ENCODE measurements at places on chromosomes 6 and 20.

DNA sequence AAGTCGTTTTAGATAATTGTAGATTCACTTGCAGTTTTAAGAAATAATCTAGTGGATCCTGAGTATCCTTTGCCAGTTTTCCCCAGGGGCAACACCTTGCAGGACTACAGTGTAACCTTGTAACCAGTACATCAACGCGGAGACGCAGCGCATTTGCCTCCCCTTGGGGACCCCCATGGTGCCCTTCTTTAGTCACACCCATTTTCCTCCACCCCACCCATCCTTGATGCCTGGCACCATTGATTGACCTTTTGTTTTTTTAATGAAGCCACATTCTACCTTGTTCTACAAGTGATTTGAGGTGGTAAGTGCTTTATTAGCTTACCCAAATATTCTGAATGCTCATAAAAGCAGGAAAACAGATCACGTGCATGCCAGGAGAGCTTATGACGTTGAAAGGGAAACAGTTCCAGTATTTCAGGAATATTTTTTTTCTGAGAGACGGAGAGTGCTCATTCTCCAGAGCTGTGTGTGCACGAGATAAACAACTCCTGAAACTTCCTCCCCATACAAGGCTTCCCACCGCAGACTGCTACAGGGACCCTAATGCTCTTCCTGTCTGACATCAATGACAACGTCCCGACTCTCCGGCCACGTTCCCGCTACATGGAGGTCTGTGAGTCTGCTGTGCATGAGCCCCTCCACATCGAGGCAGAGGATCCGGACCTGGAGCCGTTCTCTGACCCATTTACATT lies 35.7 kb downstream of the CDH26 start:
- DNase-seq = no peak

DNA sequence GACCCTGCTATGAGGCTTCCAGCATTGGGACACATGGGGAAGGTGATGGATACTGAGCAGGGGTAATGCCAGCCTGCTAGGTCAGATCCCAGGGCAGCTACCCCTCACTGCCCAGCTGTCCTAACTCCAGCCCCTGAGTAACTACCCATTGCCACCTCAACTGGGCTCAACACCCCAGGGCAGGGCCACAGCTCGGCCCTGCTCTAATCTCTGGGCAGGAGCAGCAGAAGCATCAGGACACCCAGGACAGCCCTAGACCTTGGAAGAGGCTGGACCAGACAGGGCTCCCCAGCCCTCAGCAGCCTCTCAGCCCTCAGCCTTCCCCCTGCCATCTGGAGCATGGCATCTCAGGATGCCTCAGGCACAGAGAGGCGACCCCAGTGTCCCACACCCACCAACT lies 67.4 kb upstream of the TOP1 start:
- no peak for DNase-seq

- no peak for DNase-seq
Observed at GRCh38 chr20:24147961-24148360, 159.4 kb upstream of the GGTLC1 start.

GRCh38 chr20:34771680-34772081 lies 53.8 kb downstream of the NCOA6 start:
- no peak for DNase-seq

GRCh38 chr6:28683945-28684538 lies 158.4 kb downstream of the GPX5 start:
- DNase-seq = peak; percentile 22

GRCh38 chr20:19256085-19256484 lies 43.6 kb downstream of the SLC24A3 start:
- no peak for DNase-seq

GRCh38 chr6:6969761-6970223 lies 138.0 kb upstream of the RREB1 start:
- no peak for DNase-seq

- DNase-seq = no peak
Observed at GRCh38 chr6:1860756-1861348, 251.1 kb downstream of the FOXC1 start.

DNA sequence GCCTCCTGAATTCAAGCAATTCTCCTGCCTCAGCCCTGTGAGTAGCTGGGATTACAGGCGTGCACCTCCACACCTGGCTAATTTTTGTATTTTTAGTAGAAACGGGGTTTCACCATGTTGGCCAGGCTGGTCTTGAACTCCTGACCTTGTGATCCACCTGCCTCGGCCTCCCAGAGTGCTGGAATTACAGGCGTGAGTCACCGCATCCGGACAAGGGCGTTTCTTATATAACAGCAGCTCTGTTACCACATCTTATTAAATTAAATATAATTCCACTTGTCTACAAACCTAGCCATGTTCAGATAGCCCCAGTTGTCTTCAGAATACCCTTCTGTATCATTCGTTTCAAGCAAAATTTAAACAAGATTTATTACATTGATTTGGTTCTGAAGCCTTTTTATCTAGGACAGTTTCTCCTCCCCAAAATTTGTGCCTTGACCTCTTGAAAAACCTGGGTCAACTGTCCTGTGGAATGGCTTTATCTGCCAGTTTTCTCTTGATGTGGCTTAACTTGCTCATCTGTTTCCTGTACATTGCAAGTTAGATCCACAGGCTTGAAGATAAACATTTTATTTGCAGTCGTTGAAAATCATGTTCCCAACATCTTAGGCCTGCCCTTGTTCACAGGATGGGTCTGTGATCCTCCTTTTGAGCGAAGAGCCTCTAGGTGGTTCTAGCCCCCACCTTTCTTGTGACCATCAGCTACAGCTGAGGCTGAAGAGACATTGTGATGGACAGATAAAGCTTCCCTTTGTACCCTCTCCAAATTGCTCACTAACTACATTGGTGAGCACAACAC lies 132.2 kb downstream of the ARID1B start:
- no peak for DNase-seq

- no peak for DNase-seq
Observed at GRCh38 chr6:134458857-134459657, 141.1 kb upstream of the SGK1 start.

GRCh38 chr6:128371136-128371535 lies 149.3 kb downstream of the PTPRK start:
- DNase-seq = no peak

DNA sequence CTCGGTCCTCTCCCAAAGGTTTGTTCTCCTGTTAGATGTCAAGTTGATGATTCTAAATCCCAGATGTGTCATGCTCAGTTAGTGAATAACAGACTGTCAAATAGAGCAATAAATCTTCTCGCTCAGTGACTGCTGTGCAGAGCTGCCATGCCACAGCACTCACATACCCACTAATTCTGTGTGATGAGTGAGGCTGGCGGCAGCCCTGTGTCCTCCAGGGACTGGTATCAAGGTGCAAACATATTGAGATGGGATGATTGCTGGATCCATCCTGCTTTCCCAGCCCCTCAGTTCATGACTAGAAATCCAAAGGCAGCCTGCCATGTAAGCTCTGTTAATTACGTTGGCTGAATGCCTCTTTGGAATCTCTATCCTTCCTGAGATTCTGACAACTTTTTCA lies 103.9 kb downstream of the OLIG3 start:
- DNase-seq = no peak

DNA sequence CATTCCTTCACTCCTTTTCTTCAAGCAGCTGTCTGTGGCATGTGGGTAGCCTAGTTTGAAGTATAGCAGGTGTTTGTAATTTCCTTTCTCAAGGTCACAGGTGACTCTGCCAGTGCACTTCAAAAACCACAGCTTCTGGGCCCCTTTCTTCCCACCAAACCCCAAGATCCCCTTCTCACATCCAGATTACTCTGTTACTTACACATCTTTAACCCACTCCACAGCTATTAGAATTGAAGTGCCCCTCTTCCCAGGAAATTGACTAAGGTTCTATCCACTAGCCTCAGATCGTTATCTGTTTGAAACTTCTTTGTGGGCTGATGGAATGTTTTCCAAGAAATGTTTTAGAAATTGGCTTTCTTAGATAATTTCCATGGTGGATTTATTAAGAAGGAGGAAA lies 150.8 kb downstream of the AHI1 start:
- DNase-seq = no peak

DNA sequence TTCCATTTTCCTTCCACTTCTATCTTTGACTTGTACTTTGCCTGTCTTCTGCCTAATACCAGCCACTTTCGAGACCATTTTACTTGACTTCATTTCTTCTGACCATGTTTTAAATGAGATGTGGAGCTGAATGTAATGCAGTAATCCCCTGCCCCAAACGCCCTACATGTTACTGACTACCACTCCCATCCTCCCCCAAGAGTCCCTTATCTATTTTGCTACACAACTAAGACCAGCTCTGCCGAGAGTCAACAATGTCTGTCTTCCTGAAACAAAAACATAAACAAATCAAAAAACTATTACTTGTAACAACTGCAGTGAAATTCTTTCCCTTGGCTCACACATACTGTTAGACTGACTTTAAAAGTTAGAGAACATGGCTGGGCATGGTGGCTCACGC lies 27.1 kb upstream of the KIAA1586 start:
- no peak for DNase-seq

DNA sequence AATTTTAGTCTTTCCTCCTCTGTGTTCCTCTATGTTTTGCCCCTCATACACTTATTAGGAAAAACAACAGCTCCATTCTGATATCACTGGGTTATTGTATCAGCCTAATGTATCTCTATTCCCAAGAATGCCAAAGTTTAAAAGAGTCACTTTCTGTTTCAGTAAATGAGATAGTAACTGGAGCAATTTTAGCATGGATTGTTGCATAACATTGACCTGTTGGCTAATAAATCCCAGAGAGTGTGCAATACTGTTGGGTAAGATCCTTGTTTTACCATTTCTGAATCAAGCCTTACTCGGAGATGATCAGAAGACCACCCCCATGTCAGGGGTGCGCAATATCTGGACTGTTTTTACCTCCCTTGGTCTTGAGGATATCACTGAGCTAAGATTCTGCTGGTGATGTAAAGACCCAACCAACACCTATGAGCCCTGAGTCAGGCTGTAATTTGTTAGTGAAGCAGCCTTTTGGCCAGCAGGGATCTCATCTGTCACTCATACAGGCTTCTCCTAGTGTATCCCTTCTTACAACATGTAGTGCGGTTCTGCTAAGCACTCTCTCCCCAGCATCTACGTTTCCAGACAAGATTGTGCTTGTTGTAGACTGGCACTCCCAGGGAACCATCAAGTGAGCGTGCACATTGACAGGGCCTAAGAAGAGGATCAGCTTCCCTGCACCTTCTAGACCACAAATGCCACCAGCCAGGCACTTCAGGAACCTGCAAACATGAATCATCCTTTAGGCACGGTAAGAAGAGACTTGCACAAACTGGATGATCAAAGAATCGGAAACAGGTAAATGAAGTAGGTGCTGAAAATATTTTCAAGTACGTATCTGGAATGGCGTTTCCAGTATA lies 11.5 kb upstream of the IPCEF1 start:
- DNase-seq = no peak

DNA sequence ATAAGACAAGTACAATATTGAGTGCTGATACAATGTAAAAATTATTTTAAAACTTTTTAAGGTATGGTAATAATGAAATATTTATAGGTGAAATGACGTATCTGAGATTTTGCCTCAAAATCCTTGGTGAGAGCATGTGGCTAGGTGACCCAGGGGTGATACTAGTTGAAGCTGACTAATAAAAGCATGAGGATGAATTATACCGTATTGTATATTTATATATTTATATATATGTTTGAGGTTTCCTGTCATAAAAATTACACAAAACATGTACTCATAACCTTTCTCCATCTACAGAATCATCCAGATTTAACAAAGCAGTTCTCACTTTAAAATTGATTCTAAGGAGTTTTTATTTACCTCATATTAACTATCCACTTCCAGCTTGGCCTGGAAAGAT lies 358.1 kb downstream of the CDKAL1 start:
- DNase-seq = no peak

DNA sequence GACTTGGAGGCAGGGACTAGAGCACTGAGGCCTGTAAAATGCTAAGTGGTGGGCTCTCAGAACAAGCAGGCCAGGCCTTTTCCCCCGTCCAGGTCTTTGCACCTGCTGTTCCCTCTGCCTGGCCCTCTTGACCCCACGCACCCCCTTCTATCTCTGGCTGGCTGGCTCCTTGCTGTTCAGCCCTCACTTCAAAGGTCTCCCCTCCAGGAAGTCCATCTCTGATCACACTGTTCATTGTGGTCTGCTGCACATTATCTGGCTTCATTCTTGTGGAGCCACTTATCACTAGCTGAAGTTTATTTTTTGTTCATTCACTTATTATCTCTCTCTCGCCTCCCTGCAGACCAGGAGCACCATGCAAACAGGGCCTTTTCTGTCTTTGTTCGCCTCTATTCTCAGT lies 24.5 kb downstream of the SLC13A3 start:
- no peak for DNase-seq

- no peak for DNase-seq
Observed at GRCh38 chr20:50188879-50189680, 1.6 kb upstream of the CEBPB start.

DNA sequence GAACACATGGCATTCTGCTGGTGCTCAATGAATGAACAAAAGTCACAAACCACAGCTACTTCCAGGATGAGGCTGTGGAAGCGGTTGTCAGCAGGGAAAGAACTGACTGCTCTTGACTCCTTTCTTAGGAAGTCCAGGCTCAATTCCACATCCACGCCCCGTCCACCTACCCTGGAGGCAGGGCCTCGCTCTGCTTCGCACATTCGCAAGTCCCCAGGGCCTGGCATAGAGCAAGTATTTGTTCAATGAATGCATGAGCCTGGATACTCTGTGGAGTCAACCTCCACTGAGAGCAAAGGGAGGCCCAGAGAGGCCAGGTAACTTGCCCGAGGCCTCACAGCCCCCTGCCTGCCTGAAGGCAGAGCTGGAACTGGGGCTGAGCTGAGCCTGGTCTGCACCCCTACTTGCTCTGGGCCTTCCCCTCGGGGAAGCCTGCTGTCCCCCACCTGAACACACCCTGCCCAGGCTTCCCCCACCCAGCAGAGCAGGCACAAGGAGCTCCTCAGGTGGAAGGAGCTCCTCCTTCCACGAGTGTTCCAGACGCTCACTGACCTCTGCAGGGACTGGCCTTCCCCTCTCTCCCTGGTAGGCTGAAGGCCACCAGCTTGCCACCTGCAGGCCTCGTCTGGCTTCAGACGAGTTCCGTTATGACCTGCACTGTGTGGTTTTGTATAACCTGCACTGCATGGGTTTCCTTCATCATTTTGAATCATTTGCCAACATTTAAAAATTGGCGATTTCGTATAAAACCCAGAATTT lies 119.3 kb upstream of the PTPN1 start:
- no peak for DNase-seq

DNA sequence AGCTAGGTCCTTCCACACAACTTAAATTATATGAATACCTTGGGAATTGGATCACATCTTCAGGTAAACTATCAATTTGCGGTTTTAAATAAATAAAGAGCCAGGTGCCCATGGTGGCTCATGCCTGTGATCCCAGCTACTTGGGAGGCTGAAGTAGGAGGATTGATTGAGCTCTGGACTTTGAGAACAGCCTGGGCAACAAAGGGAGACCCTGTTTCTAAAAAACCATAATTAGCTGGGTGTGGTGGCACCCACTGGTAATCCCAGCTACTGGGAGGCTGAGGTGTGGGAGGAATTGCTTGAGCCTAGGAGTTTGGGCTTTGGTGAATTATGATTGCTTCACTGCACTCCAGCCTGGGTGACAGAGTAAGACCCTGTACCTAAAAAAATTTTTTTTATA lies 3.4 kb downstream of the GMNN start:
- DNase-seq = no peak
